ENCODE measurements at places on chromosomes 7 and 10.
A peak's percentile ranks its signal among the peaks of the same experiment; 100 is the strongest.

DNA sequence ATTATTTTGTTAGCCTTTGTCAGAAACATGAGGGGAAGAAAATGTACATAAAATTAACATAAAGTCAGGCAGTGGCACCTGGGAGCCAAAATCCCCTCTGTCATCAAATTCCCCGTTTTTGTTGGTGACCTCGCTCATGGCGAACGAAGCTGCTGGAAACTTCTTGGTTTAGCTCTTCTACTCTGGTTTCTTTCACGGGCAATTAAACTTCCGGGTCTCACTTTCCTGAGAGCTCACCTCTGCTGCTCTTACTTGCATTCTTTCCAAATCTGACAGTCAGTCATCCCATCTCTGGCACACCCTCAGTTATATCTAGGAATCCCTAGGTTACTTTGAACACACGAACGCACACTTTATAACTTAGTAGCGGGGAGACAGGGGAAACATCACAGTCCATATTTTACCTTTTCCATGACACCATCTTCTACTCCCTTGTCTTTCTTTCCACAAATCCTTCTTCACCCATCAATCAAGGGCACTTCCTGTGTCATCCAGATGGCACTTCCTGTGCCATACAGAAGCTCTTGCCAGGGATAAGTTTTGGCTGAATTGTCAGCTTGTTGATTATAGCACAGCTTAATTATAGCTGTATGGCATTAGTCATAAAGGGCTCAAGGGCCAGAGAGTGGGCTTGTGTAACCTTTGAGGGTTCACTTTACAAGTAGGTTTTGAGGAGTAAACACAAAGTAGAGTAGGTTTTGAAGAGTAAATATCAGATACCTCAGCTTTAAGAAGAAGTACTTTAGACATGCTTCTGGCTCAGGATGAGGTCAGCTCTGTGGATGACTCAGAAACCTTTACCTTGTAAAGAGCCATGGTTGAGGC, 105.1 kb downstream of the GATA3 start:
- no peak for DNase-seq
- H3K4me1 ChIP-seq = no peaks in the 10 kb centered on the region
- H3K27me3 ChIP-seq = no peaks in the 10 kb centered on the region
- no peak overlapping the region for H3K4me3 ChIP-seq

DNA sequence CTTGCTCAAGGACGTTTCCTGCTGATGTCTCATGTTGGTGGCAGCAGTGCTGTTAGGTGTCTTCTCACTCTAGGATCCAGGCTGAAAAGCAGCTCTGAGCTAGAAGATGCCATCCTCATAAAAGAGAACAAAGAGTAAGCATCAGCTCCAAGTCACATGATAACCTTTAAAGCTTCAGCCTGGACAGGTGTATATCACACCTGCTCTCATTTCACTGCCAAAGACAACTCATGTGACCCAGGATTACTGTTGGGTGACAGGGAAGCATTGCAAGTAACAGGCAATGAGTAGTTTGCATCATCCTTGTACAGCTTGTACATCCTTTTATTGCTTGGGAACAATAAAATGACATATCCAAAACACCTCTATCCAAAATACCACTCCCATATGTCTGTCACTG, 423.4 kb upstream of the DPP6 start:
- H3K27me3 ChIP-seq = no peaks in the 10 kb centered on the region
- H3K4me1 ChIP-seq = no peaks in the 10 kb centered on the region
- no peak overlapping the region for H3K4me3 ChIP-seq
- no peak for DNase-seq
- H3K36me3 ChIP-seq = no peaks in the 10 kb centered on the region
- no peak overlapping the region for H3K27ac ChIP-seq

GRCh38 chr7:123367031-123367430, 167.3 kb upstream of the SLC13A1 start:
- DNase-seq = no peak
- H3K36me3 ChIP-seq = no peaks in the 10 kb centered on the region
- no peak overlapping the region for H3K27ac ChIP-seq
- H3K4me1 ChIP-seq = no peaks in the 10 kb centered on the region
- no peaks in the 10 kb centered on the region for H3K27me3 ChIP-seq

GRCh38 chr7:134932707-134933370, 53.5 kb upstream of the AGBL3 start:
- no peaks in the 10 kb centered on the region for H3K4me1 ChIP-seq
- H3K4me3 ChIP-seq = no peak overlapping the region
- H3K27ac ChIP-seq = peak overlapping the region; percentile 14
- no peaks in the 10 kb centered on the region for H3K27me3 ChIP-seq
- DNase-seq = no peak

DNA sequence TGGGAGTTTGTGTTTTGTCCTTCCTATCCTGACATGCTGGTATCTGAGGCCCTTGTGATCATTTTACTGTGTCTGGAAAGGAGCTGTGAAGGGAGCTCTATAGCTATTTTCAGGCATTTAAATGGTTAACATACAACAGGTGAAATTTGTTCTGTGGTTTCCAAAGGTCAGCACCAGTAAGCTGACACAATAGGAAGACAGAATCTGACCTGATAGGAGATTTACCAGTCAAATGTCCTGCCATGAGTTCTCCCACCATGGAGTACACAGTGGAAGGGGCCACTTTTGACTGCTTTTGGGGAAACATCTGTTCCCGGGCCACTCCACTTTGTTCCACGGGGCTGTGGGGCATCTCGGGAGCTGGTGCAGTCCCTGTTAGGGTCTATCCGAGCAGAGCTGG, 17.6 kb downstream of the FKBP6 start:
- H3K4me3 ChIP-seq = no peak overlapping the region
- H3K27ac ChIP-seq = no peak overlapping the region
- no peaks in the 10 kb centered on the region for H3K4me1 ChIP-seq
- H3K27me3 ChIP-seq = no peaks in the 10 kb centered on the region
- DNase-seq = no peak

DNA sequence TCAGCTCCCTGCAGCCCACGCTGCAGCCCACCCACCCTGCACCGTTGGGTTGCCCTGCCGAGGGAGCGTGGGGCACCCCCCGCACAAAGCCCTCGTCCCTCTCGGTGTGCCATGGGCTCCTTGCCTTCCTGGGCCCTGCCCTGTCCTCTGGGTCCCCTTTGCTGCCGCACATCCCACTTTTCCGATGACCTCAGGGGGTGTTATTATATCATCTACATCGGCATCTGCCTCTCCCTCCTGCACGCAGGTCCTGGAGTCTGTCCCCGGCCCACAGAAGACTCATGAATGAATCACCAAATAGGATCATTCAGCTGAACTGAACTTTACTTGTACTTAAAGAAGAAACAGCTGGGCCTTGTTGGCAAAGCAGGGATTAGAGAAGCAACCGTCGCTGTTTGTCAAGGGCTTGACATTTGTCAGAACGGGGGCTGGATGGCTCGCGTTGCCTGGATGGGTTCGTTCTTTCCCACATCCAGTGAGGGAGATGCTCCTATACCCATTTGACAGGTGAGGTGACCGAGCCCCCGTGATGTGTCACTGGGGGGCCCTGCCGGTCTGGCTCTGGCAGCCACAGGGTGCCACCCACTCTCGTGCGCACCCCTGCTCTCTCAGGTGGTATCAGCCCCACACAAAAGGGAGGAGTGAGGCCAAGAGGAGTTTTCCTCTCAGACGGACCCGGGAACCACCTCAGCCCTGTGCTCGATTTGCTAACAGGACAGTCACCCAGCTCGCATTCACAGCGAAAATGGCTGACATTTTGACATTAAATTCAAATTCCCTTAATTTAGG, 58.6 kb upstream of the EBF3 start:
- H3K36me3 ChIP-seq = no peaks in the 10 kb centered on the region
- H3K4me1 ChIP-seq = no peaks in the 10 kb centered on the region
- no peak overlapping the region for H3K4me3 ChIP-seq

DNA sequence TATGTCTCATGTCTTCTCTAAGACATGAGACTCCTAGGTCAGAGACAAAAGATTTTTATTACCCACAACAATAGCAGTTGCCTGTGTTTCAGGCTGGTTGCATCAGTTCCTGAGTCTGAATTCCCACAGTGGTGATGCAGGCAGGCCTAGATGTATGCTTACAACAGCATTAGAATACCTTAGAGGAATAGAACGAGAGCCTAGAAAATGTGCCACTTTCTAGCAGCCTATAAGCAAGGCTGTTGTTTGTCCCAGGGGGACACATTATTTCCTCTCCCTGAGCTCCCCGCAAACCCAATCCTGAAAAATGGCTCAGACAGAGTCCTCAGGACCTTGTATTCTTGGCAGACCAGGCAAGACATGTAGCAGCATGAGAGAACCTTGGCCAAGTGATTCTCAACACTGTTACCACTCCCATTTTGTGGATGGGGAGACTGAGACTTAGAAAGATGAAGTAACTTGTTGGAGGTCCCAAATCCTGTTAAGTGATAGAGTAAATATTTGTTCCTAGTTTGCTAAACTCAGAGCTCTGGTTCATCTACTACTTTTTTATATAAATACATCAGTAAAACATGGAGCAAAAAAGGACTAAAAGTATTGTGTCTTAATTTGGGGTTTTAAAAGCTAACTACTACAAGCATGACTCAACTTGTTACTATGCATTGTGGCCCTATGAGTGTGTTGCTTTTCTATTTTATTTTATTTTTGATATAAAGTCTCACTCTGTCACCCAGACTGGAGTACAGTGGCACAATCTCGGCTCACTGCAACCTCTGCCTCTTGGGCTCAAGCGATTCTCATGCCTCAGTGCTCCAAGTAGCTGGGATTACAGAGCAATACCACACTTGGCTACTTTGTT, 14.2 kb downstream of the VTI1A start:
- no peaks in the 10 kb centered on the region for H3K4me1 ChIP-seq
- no peak for DNase-seq
- no peak overlapping the region for H3K4me3 ChIP-seq
- no peaks in the 10 kb centered on the region for H3K27me3 ChIP-seq
- H3K27ac ChIP-seq = no peak overlapping the region

- DNase-seq = no peak
- no peaks in the 10 kb centered on the region for H3K36me3 ChIP-seq
- H3K27me3 ChIP-seq = no peaks in the 10 kb centered on the region
- no peak overlapping the region for H3K27ac ChIP-seq
- no peaks in the 10 kb centered on the region for H3K4me1 ChIP-seq
Measured at GRCh38 chr7:28754447-28754846, 203.7 kb downstream of the TRIL start.

DNA sequence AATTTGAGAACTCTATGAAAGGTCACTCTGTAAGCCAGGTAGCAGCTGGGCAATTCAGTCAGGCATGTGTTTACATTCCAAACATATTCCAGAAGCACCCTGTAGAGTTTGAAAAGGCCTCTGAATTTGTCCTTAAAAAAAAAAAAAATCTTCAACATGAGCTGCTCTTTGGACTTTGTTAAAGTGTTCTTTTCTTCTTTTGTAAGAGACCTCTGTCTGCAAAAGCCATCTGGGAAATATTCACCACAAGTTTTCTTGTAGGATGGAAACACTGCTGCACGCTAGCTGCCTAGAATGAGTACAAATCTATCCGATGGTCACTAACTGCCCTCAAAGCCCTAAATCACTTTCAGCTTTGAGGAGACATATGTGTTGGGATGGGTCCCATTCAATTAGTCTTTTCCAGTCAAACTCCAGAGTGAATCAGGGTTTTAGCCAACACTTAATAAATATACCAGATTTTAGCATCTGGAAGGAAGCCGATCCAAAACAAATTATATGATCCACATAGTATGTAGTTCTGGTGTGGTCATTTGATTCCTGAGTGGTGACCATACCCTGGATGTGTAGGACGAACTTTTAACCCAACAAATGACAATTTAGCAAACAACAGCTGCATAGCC, 85.9 kb downstream of the CD36 start:
- H3K36me3 ChIP-seq = no peaks in the 10 kb centered on the region
- H3K4me1 ChIP-seq = peaks cover 24% of the 10 kb centered on the region
- no peak overlapping the region for H3K27ac ChIP-seq

- no peaks in the 10 kb centered on the region for H3K4me1 ChIP-seq
- no peak overlapping the region for H3K27ac ChIP-seq
- no peaks in the 10 kb centered on the region for H3K36me3 ChIP-seq
Measured at GRCh38 chr7:103432712-103433111, 13.3 kb downstream of the SLC26A5 start.

DNA sequence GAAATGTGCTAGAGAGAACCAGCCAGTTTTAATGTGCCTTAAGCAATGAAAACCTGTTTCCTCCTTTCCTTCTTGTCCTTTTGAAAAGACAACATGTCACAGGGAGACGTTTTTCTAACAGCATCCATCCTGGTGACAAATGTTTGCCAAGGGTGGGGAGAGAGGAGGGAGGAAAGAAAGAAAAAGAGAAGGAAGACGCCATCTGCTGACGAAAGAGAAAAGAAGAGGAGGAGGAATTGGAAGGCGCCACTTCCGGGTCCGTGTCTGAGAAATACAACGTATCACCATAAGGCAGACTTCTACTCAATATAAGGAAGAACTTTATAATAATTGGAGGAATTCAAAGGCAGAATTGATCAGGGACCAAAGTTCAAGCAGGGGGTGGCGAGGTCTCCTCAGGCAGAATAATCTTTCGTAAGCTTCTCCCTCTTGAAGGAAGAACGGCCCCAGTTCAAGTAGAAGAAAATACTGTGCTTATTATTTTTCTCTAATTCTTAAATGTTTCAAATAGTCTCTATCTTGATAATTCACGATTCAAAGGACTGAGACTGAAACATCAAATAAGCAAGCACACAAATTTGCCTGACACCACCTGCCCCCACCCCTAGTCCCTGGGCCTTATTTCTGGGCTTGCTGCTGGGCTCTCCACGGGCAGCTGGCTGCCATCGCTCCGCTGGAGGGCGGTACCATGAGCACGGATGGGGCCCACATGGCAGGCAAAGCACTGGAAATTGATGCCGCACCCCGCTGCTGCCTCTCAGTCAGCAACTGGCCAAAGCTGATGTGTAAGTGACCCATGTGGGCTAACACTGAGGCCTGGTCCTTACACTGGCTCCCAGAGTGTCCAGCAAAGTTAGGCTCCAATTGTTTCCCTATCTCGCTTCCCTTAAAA, 273.7 kb upstream of the KLF14 start:
- H3K4me1 ChIP-seq = peaks cover 59% of the 10 kb centered on the region
- no peak for DNase-seq
- no peaks in the 10 kb centered on the region for H3K27me3 ChIP-seq
- H3K4me3 ChIP-seq = no peak overlapping the region

GRCh38 chr10:12769323-12770044, 232.0 kb downstream of the CCDC3 start:
- H3K4me3 ChIP-seq = no peak overlapping the region
- no peaks in the 10 kb centered on the region for H3K36me3 ChIP-seq
- no peak for DNase-seq

- H3K4me3 ChIP-seq = no peak overlapping the region
- no peak overlapping the region for H3K27ac ChIP-seq
- no peaks in the 10 kb centered on the region for H3K36me3 ChIP-seq
- H3K27me3 ChIP-seq = no peaks in the 10 kb centered on the region
- peaks cover 10% of the 10 kb centered on the region for H3K4me1 ChIP-seq
Measured at GRCh38 chr10:61978965-61979364, 77.5 kb downstream of the ARID5B start.

- H3K4me3 ChIP-seq = no peak overlapping the region
- no peaks in the 10 kb centered on the region for H3K4me1 ChIP-seq
- DNase-seq = no peak
- no peaks in the 10 kb centered on the region for H3K27me3 ChIP-seq
Measured at GRCh38 chr10:102016416-102016815, 39.6 kb downstream of the ARMH3 start.

DNA sequence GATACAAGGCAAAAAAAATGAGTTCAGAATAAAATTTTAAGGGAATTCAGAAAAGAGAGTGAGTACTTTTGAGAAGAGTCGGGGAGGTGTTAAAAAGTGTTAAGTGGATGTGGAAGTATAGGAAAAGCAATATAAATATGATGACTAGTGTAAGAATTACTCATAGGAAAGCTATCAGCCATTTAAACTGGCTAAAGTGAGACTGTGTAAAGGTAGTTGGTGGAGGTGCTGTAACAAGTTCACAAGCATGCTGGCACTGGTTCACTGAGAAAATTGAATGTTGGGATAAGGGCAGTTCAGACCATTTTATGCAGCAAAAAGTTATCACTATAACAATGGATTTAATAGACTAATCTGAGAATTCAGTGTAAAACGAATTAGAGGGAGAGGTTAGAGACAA, 179.0 kb upstream of the DKK1 start:
- H3K4me3 ChIP-seq = no peak overlapping the region
- H3K27ac ChIP-seq = no peak overlapping the region
- no peak for DNase-seq
- no peaks in the 10 kb centered on the region for H3K4me1 ChIP-seq
